ENCODE measurements at places on chromosomes 2 and 18.
A peak's percentile ranks its signal among the peaks of the same experiment; 100 is the strongest.

- DNase-seq, result peak; percentile 97
Measured at GRCh38 chr2:177264693-177265587, at the start of gene NFE2L2. Gene NFE2L2 (minus strand): TSS chr2:177264727. CDS start chr2:177264576, 151 bp downstream.

- peak; percentile 39 for DNase-seq
Measured at GRCh38 chr2:236162882-236163470, 5.2 kb downstream of the GBX2 start.

DNA sequence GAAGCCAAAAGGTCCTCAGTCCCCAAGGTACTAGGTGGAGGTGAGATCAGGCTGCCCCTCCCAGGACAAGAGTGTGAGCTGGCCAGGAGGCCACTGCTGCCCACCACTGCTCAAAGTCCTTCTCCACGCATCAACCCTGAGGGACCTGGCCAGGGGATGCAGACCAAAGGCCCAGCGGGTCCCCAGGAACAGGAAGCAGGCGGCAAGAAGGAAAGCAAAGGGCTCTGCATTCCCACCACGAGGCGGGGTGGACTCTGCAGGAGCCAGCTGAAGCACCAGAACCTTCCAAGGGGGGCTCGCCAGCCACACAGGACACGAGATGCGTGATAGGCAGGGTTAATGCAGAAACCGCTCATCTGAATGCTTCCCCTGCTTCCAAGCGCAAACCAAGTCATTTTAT lies 67.4 kb downstream of the TFCP2L1 start:
- no peak for DNase-seq

DNA sequence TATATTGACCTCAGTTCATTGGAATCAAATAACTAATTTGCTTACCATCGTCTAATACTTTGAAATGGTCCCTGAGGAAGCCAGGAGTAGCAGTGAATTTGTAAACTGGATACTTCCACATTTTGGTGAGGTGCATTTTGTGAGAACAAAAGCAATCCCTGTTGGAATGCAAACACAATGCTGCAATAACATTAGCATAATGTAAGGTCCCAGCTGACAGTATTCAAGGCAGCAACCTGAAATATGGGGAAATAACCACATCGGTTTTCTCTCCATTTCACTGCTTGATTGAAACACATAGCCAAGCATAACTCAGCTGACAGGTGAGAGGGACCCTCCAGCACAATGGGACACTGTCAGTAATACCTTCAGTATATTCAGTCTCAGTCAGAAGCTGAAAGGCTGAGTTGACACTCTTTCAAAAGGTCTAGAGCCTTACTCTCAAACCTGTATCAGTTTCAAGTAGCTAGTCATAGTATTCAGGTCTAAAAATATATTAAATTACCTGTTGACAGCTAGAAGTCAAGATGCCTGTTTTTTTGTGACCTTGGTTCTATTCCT lies 1311.9 kb upstream of the NRXN1 start:
- no peak for DNase-seq

GRCh38 chr2:156481312-156481711 lies 45.1 kb downstream of the GPD2 start:
- no peak for DNase-seq

DNA sequence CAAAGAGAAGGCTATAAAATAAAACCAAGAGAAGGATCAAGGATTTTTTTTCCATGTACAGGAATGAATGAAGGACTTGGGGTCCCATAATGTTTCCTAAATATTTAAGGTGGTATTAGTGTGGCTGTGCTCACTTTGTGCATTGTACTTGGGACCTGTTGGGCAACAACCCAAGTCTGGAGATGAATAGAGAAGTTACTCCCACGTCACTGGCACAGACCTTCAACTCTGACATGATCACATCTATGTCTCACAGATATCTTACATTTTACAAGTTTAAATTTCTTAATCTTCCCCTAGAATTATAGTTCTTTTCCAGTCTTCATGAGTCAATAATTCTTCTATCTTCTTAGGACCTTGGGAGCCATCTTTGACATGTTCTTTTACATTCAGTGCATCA lies 133.4 kb downstream of the PLCL1 start:
- no peak for DNase-seq

GRCh38 chr18:62549755-62550154 lies 26.9 kb downstream of the ZCCHC2 start:
- no peak for DNase-seq

- DNase-seq, result no peak
Measured at GRCh38 chr2:195202163-195202845, 454.7 kb upstream of the SLC39A10 start.

- DNase-seq, result no peak
Measured at GRCh38 chr2:226172939-226173338, 626.7 kb downstream of the IRS1 start.

DNA sequence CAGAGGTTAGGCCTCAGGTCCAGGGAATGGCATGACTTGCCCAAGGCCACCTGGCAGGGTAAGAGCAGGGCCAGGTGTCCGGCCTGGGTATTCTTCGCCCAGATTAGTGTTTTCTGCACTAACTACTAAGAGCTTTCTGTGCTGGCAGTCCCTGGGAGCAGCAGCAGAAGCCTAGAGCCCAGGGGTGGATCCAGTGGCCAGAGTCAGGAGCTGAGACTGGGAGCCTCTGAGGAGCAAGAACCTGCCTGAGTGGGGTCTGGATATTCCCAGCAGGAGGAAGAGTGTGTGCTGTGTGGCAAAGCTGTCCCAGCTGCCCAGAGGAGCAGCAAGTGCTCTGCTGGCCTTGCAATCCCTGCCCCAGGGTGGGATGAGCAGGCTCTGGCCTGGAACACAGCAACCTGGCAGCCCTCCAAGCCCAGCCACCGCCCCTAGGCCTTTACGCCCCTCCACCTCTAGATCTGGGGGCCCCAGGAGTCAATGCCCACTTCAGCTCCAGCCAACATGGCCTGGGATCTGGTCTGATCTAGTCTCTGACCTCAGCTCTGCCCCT lies 30.7 kb upstream of the GPAT2 start:
- no peak for DNase-seq

- no peak for DNase-seq
Measured at GRCh38 chr2:16625759-16626158, 39.9 kb downstream of the CYRIA start.

DNA sequence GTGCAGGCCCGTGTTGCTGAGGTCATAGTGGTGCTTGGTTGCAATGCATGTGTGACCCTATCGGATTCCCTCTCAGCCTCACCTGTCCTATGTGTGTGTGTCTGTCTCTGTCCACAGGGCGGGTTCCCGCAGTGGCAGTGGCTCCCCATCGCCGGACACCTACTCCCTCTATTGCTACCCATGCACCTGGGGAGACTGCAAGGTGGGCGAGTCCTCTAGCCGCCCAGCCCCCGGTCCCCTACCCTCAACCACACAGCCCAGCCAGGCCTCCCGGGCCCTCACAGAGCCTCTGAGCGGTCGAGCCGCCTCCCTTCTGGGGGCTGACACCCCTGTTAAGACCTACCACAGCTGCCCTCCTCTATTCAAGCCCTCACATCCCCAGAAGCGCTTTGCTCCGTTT lies 14.2 kb downstream of the GAREM2 start:
- DNase-seq, result peak; percentile 13

Data from GM13977 (cell line).